ENCODE measurements at places on chromosomes 7 and 10.

DNA sequence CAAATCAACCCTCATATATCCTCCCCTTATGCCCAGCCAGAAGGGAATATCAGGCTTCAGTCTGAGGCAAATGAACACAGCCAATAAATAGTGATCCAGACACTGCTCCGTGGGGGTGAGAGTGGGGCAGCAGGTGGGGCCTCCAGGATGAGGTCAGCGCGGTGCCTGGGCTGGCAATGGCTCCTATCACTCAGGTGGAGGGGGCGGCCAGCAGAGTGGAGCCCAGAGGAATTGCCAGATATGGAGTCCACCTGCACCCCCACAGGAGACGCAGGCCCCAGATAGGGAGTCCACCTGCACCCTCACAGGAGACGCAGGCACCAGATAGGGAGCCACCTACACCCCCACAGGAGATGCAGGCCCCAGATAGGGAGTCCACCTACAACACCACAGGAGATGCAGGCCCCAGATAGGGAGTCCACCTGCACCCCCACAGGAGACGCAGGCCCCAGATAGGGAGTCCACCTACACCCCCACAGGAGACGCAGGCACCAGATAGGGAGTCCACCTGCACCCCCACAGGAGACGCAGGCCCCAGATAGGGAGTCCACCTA lies 78.0 kb upstream of the PPP2R2D start:
- DNase-seq: no peak

GRCh38 chr10:104090611-104091010 lies 4.9 kb upstream of the COL17A1 start:
- no peak for DNase-seq

DNA sequence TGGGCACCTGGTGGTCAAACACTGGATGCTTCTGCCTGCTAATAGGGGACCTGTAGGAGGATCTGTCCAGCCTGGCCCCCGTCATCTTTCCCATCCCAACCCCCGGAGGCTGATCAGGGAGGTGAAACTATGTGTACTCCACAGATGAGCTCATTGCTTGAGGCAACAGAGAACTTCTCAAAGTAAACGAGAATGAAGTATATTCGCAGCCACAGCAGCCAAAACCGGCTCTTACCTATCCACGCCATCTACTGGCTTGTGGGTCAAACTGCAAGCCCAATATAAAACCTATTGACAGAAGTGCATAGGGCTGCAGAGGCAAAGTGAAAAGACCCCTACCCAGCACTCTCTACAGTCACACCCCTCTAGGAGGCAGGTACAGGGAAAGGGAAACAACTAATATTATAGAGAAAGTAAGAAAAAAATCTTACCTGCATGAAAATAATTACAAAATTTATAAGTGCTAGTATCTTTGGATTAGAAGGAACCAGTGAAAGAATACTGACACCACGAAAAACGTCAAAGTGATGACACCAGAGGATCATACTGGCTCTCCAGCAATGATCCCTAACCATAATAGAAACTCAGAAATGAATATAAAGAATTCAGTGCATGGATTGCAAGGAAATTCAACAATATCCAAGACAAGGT lies 973.5 kb downstream of the ANKRD7 start:
- DNase-seq: no peak

- DNase-seq: no peak
These were observed 26.7 kb downstream of the SHH start for GRCh38 chr7:155785536-155785935.

- no peak for DNase-seq
These were observed 924.8 kb downstream of the CNTNAP2 start for GRCh38 chr7:147041438-147041837.

DNA sequence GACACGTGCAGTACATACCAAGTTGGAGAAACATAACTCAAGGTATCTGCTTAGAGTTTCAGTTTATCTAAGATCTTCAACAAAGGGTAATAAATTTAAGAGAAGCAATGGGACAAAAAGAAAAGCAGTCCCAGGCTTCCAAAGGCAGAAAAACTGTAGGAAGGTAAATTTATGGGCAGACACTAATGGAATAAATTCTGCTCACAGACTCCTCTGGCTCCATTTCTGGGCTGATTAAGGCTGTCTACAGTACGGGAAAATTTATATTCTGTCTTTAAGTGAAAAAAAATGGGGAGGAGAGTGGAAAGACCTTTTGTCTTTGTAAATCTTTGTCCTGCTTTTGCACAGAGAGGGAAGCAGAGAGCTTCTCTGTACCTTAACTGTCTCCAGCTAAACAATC lies 587.5 kb upstream of the IGFBP3 start:
- DNase-seq: no peak

DNA sequence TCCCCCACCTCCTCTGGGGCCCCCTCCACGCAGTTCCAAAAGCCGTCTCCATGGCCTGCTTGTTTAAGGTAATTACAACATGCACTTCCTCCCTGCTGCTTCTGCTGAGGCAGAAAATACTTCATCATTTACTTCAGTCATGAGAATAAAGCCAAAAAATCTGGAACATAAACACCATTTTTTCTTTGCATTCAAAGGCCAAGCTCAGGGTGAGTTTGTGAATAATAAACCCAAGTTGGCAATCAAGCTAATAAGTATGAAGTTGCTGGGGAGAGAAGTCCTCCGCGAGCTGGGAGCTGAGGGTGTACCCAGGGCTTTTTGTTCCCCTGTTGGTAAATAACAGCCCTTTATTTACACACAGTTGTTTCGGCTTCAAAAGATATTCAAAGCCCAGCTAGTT lies 70.5 kb downstream of the FAM204A start:
- DNase-seq: no peak

DNA sequence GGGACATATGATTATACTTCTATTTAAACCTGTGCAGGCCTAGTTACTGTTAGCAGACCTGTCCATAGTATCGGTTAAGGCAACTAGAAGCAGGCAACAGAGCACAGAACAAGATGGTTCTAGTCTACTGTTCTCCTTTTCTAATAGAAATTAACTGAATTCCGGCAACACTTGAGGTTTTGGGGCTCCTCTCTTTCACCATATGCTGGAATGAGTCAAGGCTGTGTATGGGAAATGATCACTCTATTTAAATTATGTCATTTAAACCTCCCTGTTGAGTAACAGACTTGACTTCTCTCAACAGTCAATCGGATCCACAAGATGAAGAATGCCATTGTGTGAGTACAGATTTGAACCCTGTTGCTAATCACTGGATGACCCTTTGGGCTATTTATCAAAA lies 6.2 kb upstream of the OTUD1 start:
- DNase-seq: no peak

DNA sequence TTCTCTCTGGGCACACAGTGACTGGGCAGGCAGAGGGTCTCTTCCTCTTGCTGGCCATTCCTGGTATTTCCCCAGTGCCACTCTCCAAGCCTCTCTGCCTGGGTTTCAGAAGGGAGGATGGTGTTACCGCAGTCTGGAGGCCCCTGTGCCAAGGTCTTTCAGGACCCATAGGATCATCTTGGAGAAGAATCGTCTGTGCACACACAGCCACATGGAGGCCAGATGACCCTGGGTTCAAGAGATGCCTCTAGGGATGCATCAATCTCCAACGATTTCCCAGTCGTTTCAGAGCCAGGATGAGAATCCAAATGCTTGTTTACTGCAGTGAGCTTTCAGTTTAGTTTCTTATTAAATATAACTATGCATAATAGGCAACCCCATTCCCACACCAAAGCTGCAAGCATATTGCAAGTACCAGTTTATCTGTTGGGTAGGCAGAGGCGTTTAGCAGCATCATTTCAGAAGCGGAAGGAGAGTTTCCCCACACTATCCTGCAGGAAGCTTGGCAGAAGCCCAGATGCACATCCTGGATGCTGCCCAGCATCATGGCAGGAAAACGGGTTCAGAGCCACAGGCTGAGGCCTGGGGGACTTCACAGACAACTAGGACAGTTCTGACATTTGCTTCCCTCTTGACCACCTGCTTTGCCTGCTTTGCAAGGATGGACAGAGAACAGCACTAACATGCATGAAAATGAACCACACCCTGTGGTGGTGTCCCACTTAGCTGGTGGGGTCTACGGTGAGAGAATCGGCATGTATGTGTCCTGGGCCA lies 134.7 kb upstream of the FAM20C start:
- DNase-seq: no peak

- no peak for DNase-seq
These were observed 415.3 kb downstream of the DNAJB6 start for GRCh38 chr7:157751951-157752673.

DNA sequence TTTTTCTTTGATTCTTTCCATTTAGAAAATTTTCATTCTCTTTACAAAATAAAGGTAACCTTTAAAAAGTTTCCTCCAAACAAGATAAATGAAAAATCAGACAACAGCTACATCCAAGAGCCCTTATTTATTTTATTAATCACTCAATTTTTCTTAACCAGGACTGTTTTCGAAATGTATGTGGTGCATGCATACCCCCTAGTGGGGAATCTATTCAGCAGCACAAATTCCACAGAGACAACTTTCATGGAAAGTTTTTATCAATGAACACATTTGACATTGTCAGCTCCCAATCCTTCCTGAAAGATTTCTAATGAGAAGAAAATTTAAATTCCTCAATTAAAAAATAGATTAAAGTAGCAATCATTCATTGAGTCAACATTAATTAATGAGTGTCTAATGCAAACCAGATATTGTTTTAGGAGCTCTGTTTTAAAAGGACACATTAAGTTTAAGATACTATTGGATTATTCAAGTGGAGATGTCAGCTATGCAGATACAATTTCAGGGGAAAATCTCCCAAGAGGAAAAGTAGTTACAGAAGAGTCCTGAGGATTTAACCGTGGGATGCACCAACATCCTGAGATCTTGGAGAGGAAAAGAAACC lies 5.2 kb upstream of the HTR7 start:
- no peak for DNase-seq

- no peak for DNase-seq
These were observed at the start of gene TBATA for GRCh38 chr10:70785190-70785589. TSS of gene TBATA (minus strand) at chr10:70785377. CDS start at chr10:70783379, 1,998 bp downstream.

- no peak for DNase-seq
These were observed 70.8 kb downstream of the CUL2 start for GRCh38 chr10:35019041-35020024.

- DNase-seq: no peak
These were observed 207.3 kb upstream of the SH2B2 start for GRCh38 chr7:102079140-102080018.
